ENCODE measurements at places on chromosomes 12 and 14.

DNA sequence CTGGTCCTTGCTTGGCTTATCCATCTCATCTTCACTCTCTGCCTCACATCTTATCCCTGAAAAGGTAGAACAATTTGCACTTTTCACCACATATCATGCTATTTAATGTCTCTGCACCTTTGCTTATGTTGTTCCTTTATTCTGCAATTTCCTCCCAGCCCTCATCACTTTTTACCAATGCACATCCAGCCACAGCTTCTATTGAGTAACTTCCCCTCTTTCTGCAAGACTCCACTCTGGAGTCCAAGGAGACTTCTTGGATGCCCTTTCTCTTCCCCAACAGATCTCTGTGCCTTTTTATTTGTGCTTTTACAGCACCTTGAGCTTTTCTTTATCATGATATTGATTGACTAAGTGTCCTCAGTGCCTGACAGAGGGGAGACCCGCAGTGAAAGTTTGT is 797.1 kb downstream of the VRK1 start:
- no peak for DNase-seq

DNA sequence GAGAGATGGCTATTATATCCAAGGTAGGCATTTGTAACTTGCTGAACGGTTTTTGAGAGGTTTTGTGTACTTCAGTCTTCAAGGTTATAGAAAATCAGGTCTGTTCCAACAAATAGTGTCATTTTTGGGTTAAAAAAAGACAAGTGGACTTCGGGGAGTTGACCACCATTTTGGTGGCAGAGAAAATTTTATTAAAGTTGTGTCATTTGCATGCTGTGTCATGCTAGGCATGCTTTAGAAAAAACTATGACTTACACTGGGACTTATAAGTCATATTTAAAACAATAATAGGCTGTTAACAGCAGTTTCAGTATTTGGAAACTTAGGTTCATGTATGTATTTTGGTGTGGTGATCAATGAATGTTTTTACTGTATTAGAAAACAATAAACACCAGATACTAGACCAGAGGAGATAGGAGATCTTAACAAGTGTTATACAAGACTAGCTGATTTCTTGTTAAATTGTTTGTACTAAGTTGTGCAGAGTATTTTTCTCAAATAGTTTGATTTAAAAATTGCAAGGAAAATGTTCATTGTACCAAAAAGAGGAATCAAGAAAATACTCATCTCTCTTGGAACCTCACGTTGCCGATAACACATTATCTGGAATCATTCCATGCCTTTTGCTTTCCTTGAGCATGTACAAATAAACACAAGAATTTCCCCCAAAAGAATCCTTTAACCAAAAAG is 1.4 kb downstream of the RAN start:
- no peak for DNase-seq

DNA sequence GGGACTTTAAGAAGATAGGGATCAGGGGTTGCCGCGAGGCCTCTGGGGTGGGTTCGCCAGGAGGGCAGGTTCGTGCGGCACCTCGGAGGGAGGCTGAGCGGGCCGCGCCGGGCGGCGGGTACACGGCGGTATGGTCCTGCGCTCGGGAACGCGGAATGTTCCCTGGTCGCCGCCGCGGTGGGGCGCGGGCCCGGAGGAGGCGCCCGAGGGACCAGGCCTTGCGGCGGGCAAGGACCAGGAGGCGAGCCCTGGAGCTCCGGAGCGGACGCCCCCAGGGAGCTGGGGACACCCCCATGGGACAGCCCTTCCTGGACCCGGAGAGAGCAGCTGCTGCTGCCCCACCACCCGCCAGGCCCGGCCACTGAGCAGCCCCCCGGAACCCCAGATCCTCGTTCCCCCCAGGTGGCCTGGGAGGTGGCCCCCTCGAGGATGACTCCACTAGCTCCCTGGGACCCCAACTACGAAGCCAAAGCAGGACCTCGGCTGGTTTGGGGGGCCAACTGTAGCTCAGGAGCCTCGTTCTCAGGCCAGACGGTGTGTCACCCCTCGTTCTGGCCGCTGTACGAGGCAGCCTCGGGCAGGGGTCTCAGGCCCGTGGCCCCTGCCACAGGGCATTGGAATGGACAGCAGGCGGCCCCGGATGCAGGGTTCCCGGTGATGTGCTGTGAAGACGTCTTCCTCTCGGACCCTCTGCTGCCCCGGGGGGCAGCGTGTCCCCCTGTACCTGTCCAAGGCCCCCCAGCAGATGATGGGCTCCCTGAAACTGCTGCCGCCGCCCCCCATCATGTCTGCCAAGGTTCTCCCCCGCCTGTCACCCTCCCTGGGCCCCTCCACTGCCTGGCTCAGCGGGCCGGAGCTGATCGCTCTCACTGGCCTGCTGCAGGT is 45.6 kb upstream of the SLC8A3 start:
- no peak for DNase-seq

DNA sequence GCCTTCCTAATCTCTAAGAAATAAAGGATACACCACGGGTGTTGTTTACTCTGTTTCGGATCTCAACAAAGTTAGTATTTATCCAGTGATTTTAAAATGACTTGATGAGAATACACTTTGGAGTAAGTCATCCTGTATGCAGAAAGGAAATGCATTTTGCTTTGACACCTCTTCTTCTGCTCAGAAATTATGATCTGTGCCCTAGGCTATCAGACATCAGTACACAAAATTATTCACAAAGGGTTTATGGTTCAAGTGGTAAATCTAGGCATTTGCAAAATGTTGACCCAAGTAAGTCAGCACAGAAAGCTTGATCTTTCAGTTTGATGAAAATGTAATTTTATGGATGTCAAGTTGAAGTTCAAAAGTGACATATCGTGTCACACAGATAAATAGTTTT is 248.5 kb downstream of the ATP23 start:
- no peak for DNase-seq

Measured in HS-27A (cell line).